ENCODE measurements at places on chromosomes 7 and 10. TPM values are rescaled to one million over a fixed set of nuclear protein-coding genes. Genes with fewer than 3 reads are reported as not detected.

- DNase-seq = no peak
Observed at GRCh38 chr7:51062222-51062987, 254.2 kb downstream of the COBL start.

DNA sequence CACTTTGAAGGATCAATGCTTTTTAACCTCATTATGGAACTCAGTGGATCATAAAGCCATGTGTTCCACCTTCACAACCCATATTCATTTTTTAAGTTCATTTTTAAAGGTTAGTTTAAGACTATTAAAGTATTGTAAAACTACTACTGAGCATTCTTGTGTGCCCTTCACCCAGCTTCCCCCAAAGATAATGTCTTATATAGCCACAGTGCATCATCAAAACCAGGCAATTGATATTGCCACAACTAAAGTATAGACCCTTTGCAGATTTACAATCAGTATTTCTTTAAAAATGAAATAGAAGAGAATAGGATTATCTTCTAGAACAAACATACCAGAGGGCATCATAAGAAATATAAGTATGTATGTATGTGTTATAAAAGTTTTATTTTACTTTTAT, 597.1 kb downstream of the CCSER2 start:
- no peak for DNase-seq

The FAM221A gene
- 5.0 TPM for total RNA-seq

The ADAM8 gene
- 3.2 TPM for total RNA-seq

The HMX2 gene
- not detected for total RNA-seq

DNA sequence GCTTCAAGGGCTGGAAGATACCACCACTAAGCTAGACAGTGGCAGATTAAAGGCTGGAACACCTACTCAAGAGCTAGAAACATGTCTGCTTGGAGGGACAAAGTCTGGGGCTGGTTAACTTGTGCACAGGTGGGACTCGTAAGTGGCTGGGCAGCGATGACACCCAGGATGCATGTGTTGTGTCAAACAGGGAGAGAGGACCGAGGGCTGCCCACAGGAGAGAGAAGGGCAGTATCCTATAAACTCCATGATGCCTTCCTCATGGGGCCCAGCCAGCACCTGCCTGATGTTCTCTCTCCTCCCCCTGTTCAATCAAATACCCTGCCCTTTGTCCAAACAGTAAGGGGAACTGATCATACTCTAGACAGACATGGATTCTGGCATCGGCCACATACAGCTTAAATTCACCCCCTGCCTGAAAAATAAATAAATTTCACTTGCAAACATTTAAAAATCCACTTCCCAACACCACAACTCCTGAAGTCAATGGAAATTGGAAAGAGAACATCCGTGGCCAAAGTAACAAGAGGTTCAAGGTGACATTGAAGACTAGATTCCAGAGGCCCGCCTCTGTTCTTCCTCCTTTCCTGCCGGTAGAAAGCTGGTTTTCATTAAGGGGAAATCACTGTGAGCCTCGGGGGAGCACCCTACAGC, 50.6 kb downstream of the CHST15 start:
- no peak for DNase-seq
